ENCODE measurements at places on chromosomes 4 and X. TPM values are rescaled to one million over a fixed set of nuclear protein-coding genes. Genes with fewer than 3 reads are reported as not detected.

- H3K4me1 ChIP-seq = peaks cover 38% of the 10 kb centered on the region
- DNase-seq = peak; percentile 18
- H3K27me3 ChIP-seq = peaks cover 13% of the 10 kb centered on the region
- H3K27ac ChIP-seq = peak overlapping the region; percentile 92
Observed at GRCh38 chrX:9788911-9789310, 2.7 kb downstream of the SHROOM2 start.

- DNase-seq = no peak
- H3K27ac ChIP-seq = no peak overlapping the region
- H3K4me1 ChIP-seq = no peaks in the 10 kb centered on the region
- no peaks in the 10 kb centered on the region for H3K27me3 ChIP-seq
Observed at GRCh38 chrX:25897758-25898157, 240.4 kb upstream of the MAGEB18 start.

Gene IDH3G
- polyA plus RNA-seq = 41.4 TPM

- DNase-seq = no peak
- H3K4me3 ChIP-seq = no peak overlapping the region
- 0 out of 2 replicates have a peak, but pooled peaks cover 5% of the 10 kb centered on the region for H3K4me1 ChIP-seq
- H3K27ac ChIP-seq = no peak overlapping the region
- no peaks in the 10 kb centered on the region for H3K27me3 ChIP-seq
Observed at GRCh38 chrX:154990496-154990895, 32.0 kb downstream of the F8 start.

GRCh38 chrX:11210415-11210801, 82.8 kb upstream of the AMELX start:
- H3K36me3 ChIP-seq = no peaks in the 10 kb centered on the region
- H3K27ac ChIP-seq = no peak overlapping the region
- H3K4me1 ChIP-seq = no peaks in the 10 kb centered on the region
- H3K27me3 ChIP-seq = no peaks in the 10 kb centered on the region

DNA sequence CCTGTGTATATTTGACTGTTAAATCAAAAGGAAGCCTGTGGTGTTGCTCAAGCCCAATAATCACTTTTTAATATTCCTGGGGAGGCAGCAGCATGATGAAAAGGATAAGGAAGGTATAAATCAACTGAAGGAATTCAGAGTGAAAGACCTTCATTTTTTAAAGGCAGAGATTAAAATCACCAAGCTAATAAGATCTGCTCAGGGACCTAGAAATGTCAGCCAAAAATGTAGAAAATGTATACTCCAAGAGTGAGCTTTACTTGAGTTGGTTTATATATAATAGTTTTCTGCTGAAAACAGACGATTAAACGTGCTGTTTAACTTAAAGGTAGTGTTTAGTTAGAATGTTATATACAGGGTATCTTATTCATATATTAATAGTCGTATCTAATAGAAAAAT, 549.3 kb downstream of the IQCM start:
- no peaks in the 10 kb centered on the region for H3K36me3 ChIP-seq
- no peaks in the 10 kb centered on the region for H3K27me3 ChIP-seq
- H3K27ac ChIP-seq = no peak overlapping the region
- no peak for DNase-seq

DNA sequence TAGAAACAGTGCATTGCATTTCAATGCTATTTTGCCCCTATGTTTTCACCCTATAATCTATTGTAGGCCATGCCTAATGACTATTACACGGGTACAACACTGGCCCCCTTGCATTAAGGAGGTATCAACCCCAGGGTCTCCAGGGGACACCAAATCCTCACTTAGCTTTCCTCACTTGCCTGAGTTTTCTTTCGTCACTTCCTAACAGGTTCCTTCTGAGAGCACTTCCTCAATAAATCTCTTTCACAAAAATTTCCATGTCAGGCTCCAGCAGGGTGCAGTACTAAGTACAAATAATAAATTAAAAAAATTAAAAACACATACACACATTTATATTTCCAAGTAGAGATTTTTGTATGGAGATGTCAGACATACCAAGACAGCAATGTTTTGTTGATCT, 165.0 kb downstream of the RBM46 start:
- no peak overlapping the region for H3K4me3 ChIP-seq
- H3K36me3 ChIP-seq = 0 out of 2 replicates have a peak, but pooled peaks cover 6% of the 10 kb centered on the region

DNA sequence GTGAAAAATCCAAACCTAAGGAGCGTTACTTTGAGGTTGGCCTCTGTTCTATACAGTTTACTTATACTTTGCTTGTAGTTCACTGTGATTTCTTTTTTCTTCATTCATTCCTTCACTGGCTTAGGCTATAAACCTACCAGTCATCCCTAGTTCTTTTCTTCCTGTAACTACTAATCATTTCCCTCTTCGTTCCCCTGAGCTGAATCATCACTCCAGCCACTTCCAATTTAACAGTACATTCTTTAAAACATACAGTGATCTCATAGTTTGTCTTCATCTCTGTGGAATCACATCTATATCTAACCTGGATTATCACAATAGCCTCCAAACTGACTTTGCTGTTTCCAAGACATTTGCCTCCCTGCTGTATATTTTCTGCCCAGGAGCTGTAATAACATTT, 25.2 kb upstream of the NPFFR2 start:
- H3K27me3 ChIP-seq = no peaks in the 10 kb centered on the region
- H3K4me3 ChIP-seq = no peak overlapping the region
- no peaks in the 10 kb centered on the region for H3K4me1 ChIP-seq
- no peak for DNase-seq
- H3K27ac ChIP-seq = no peak overlapping the region

DNA sequence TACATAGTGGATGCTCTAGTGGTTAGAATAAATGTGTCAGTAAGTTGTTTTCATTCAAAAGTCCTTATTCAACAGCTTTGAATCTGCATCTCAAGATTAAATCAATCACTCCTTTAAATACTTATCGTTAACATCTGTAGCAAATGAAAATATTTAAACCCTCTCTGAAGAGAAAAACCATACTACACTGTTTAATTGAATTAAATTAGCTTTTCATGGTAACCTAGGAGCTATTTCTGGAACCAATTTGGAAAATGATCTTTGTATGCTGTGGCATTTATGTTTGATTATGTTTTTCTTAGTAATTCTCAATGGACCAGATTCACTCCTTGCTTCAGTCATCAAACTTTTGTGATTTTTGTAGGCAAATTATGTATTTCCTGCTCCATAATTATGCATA, 9.7 kb downstream of the BMPR1B start:
- no peaks in the 10 kb centered on the region for H3K4me1 ChIP-seq
- H3K4me3 ChIP-seq = no peak overlapping the region
- no peaks in the 10 kb centered on the region for H3K27me3 ChIP-seq
- no peak overlapping the region for H3K27ac ChIP-seq

DNA sequence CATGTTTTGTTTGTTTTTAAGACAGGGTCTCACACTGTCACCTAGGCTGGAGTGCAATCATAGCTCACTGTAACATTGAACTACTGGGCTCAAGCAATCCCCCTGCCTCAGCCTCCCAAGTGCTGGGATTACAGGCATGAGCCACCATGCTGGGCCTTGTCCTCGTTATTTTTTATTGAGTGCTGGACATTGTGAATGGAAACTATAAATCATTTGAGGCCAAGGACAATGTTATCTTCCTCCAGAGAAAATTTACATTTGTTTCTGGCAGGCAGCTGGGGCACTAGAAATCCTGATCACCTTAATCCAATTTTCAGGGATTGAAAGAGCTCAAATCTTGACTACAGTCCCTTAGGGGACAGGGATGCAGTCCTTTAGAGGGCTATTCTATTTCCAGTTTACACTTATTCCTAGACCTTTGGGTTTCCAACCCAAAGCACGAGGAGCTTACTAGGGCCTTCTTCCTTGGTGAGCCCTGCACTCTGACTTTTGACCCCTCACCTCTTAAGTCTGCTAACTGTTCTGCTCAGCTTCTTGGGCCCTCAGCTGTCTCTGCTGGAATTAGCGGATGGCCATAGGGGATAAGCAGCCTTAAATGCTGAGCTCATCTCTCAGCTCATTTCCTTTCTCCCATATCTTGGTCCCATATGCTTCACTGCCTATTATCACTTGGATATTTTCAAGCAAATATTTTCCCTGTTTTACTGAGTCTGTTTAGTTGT, 23.0 kb upstream of the PDZD4 start:
- no peaks in the 10 kb centered on the region for H3K27me3 ChIP-seq
- peaks cover 12% of the 10 kb centered on the region for H3K4me1 ChIP-seq
- H3K27ac ChIP-seq = no peak overlapping the region
- H3K4me3 ChIP-seq = no peak overlapping the region

Gene JADE1
- 75.5 TPM for polyA plus RNA-seq

Gene NAA11
- polyA plus RNA-seq = not detected

GRCh38 chr4:3644849-3645627, 112.8 kb upstream of the LRPAP1 start:
- H3K36me3 ChIP-seq = no peaks in the 10 kb centered on the region
- H3K27me3 ChIP-seq = no peaks in the 10 kb centered on the region
- DNase-seq = no peak
- no peaks in the 10 kb centered on the region for H3K4me1 ChIP-seq

Gene OCRL
- polyA plus RNA-seq = 4.2 TPM

DNA sequence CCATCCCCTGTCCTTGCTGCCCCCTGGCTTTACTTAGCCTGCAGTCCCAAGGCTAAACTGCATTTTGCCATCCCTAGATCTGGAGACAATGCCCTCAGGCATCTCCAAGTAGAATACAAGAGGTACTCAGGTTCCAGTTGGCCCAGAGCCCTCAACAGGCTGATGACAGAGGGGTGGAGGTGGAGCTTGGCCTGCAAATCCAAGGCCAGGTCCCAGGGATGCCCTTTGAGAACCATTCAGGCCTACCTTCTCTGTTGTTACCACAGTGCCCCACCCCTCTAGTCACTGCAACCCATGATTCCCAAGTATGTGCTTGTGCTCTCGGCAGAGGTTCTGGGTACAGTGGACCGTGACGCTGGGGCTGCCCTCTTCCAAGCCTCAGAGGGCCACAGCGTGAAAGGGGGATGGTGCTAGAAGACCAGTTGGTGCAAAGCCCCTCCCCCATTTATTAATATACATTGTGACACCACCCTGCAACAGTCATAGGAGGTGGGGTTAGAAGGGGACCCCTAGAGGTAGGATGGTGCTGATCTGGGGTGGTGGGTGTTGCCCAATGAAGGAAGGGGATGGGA, 6.4 kb upstream of the UBA1 start:
- DNase-seq = peak; percentile 25
- H3K4me3 ChIP-seq = no peak overlapping the region
- H3K27ac ChIP-seq = no peak overlapping the region
- H3K27me3 ChIP-seq = no peaks in the 10 kb centered on the region
- H3K36me3 ChIP-seq = no peaks in the 10 kb centered on the region

GRCh38 chr4:1448589-1449420, 42.6 kb upstream of the NKX1-1 start:
- no peaks in the 10 kb centered on the region for H3K4me1 ChIP-seq
- H3K36me3 ChIP-seq = no peaks in the 10 kb centered on the region
- no peak overlapping the region for H3K27ac ChIP-seq
- H3K4me3 ChIP-seq = no peak overlapping the region
- no peak for DNase-seq

- H3K27me3 ChIP-seq = no peaks in the 10 kb centered on the region
- H3K4me1 ChIP-seq = no peaks in the 10 kb centered on the region
- no peak overlapping the region for H3K27ac ChIP-seq
Observed at GRCh38 chrX:27608671-27609070, 18.5 kb downstream of the DCAF8L2 start.

Gene CYP4V2
- 1.5 TPM for polyA plus RNA-seq

Gene GATA1
- polyA plus RNA-seq = not detected

DNA sequence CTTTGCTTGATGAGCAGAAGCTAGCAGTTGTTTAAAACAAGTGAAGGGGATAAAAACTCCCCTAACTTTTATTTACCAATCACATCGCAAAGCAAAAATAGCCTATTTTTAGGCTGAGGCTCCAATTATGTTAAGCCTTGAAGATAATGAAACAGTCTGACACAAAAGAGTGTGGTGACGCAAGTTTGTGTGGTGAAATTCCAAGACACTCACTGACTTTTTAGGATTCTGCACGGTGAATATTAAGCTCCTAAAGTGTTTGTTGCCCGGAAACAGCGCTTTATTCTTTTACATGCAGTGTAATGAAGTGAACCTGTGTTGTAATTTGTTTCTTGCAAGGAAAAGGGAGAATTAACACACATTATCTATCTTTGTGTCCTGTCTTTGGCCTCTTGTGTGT, 74.8 kb downstream of the POLA1 start:
- H3K27ac ChIP-seq = no peak overlapping the region
- H3K36me3 ChIP-seq = no peaks in the 10 kb centered on the region
- DNase-seq = no peak
- H3K4me3 ChIP-seq = no peak overlapping the region
- no peaks in the 10 kb centered on the region for H3K4me1 ChIP-seq
- no peaks in the 10 kb centered on the region for H3K27me3 ChIP-seq

Gene TMPRSS11D
- polyA plus RNA-seq = not detected

Gene NMU
- 102 TPM for polyA plus RNA-seq

- peak overlapping the region; percentile 98 for H3K27ac ChIP-seq
- H3K4me3 ChIP-seq = peak overlapping the region; percentile 95
- H3K27me3 ChIP-seq = no peaks in the 10 kb centered on the region
- H3K4me1 ChIP-seq = peaks cover 25% of the 10 kb centered on the region
Observed at GRCh38 chr4:78056265-78057129, 626 bp upstream of the FRAS1 start.

- H3K4me3 ChIP-seq = no peak overlapping the region
- no peak for DNase-seq
- no peak overlapping the region for H3K27ac ChIP-seq
Observed at GRCh38 chr4:147548256-147548655, 67.4 kb downstream of the EDNRA start.

- H3K4me3 ChIP-seq = no peak overlapping the region
- no peaks in the 10 kb centered on the region for H3K36me3 ChIP-seq
- H3K4me1 ChIP-seq = peaks cover 22% of the 10 kb centered on the region
- no peak overlapping the region for H3K27ac ChIP-seq
- no peaks in the 10 kb centered on the region for H3K27me3 ChIP-seq
- DNase-seq = no peak
Observed at GRCh38 chr4:99202536-99202935, 16.5 kb downstream of the ADH6 start.
